ENCODE measurements at places on chromosomes 4 and X.

GRCh38 chr4:79121875-79122358 is 182.7 kb upstream of the PAQR3 start:
- DNase-seq, result no peak

DNA sequence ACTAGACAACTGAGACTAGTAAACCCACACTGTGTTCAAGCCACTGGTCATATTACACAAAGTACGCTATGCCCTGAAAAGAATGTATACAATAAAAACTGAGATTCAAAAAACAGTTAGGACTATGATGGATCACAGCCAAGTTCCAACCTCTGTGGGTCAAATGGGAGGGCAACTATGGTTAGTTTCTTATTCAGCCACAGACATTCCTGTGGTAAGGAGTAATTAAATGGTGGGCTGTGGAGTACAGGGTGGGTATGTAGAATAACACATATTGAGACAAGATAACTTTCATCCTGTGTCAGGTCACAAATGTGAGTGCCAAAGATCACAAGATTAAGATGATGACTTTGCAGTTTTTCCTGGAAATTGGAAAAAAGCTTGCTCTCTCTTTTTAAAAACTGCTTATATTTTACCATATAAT is 167.2 kb downstream of the NPNT start:
- DNase-seq, result no peak

DNA sequence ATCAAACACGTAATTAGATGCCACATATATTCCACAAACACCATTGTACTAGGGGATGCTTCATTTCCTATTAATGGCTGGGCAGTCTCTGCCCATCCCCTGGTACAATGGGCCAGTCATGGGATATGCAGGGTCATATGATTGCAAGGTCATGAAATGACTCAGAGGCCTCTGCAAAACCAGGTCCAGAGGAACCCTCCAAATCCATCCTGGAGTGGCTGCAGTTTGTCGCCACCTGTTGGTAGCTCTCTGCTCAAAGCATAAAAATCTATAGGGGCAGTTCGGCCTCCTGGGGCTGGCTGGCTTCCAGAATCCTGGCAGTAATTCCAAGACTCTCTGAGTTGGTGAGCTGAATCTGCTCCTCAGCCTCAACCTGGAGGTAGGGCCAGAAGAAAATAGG is 22.9 kb upstream of the PUDP start:
- DNase-seq, result no peak

DNA sequence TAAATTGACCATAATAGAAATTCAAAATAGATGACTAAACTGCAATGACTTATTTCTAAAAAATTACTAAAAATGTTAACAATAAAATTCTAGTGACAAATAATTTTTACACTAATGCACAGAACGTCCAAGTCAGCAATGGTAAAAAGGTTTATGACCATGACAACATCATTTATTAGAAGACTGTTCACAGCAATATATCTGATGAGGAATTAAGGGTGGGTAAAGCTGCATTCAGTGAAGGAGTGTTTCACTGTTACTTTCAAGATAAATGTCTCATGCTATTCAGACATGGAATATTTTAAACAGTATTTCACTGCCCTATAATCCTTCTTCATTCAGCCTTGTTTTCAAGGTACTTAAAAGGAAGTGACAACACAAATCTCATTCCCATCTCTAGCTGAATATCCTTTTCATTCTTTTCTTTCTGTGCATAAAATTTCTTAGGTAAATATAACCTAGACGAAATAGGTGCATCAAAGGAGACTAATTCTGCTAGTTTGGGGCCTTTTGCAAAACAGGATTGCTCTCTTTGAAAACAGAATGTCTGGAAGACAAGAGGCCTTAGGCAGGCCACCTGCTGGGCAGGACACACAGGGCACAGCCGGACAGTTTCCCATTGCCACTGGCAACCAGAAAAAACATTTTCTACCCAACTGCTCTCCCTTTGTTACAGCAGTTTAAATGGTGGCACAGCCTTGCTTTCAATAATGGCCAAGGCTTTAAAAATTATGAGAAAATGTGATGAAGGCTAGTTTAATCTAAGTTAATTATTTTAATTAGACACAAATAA is 600.3 kb downstream of the SPRY1 start:
- DNase-seq, result peak; percentile 62

- DNase-seq, result no peak
Measured at GRCh38 chr4:109690690-109691410, 12.4 kb downstream of the CASP6 start.

- DNase-seq, result no peak
Measured at GRCh38 chrX:24098932-24099331, 44.2 kb downstream of the EIF2S3 start.

DNA sequence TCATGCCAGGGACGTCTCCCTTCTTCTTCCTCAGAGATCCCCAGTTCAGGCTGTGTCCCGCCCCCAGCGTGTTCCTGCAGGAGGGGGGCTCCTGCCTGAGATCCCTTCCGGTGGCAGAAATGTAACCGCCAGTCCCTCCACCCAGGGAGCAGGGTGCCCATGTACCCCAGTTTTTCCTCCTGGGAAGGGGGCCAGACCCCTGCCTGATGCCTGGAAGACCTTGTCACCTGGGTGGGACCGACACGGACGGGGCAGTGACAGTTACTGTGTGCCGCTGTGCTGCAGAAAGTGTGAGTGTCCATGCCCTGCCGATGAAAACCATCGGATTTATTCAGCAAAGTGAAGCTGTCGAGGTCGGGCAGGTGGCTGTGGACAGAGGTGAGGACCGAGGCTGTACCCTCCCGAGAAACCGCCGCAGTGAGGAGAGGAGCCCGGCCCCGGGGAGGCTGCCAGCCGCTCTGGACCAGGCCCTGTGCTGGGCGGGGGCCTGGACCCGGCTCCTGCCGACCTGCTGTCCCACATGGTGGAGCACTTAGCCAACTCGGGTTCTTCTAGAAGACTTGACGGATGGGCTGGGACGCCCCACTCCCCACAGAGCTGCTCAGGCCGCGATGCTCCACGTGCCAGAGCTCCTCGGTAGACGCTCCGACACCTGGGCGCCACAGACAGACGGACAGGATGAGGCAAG is 36.7 kb upstream of the HMX1 start:
- peak; percentile 39 for DNase-seq

- DNase-seq, result no peak
Measured at GRCh38 chr4:124958847-124959246, 246.3 kb upstream of the ANKRD50 start.

DNA sequence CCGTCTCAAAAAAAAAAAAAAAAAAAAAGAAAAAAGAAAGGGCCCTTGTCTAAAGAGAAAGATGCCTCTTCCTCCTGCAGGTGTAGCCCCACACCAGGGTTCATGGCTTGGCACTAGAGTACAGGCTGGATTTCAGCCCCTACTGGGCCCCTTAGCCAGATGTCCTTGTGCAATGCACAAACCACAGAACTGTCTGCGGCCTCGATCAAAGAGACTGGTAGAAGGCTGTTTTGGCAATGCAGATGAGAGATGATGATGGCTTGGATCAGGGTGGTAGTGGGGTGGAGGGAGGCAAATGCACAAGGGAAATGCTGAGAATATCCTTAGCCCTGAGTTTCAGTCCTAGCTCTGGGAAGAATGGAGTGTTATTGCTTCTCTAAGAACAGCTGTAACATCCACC is 26.5 kb upstream of the TSR2 start:
- no peak for DNase-seq

DNA sequence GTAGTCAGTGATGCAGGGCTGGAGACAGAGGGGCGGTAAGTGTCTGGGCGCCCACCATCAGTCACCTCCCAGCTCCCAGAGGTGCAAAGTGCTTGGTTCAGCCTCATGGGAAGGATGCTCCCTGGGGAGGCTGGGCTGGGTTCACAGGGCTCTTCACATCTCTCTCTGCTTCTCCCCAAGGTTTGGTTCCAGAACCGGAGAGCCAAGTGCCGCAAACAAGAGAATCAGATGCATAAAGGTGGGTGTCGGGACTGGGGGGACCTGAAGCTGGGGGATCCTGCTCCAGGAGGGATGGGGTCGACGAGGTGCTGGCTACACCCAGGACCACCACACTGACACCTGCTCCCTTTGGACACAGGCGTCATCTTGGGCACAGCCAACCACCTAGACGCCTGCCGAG is 10.1 kb downstream of the SHOX start:
- no peak for DNase-seq

DNA sequence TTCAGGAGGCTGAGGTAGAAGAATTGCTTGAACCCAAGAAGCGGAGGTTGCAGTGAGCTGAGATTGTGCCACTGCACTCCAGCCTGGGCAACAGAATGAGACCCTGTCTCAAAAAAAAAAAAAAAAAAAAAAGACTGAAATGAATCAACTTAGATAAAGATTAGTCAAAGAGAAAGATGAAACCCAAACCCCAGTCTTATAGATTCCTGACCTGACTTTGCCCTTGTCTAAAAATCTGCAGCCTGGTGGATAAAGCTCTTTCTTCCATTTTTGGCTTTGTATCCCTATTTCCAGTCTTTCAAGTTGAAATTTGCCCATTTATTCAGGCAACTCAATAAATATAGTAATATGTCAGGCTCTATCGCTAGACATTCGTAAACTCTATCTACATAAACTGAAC is 39.3 kb upstream of the SPINK2 start:
- no peak for DNase-seq

DNA sequence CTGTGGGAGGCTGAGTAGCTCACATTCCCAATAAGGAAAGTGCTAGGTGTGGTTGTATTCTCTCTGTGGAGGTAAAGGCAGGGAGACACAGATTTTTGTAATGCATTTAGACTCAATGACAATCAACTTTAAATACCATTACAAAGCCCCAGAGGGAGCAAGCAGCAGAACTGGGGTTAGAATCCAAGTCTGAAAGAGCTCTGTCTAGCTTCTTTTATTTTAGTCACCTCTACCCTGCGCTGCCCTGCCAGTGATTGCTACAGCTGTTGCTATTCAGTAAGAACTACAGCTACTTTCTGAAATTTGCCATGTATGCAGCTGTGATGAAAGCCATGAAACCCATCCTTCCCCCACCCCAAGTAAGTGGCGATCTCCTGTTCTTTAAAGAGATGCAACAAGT is 22.5 kb downstream of the SLC39A8 start:
- DNase-seq, result no peak

DNA sequence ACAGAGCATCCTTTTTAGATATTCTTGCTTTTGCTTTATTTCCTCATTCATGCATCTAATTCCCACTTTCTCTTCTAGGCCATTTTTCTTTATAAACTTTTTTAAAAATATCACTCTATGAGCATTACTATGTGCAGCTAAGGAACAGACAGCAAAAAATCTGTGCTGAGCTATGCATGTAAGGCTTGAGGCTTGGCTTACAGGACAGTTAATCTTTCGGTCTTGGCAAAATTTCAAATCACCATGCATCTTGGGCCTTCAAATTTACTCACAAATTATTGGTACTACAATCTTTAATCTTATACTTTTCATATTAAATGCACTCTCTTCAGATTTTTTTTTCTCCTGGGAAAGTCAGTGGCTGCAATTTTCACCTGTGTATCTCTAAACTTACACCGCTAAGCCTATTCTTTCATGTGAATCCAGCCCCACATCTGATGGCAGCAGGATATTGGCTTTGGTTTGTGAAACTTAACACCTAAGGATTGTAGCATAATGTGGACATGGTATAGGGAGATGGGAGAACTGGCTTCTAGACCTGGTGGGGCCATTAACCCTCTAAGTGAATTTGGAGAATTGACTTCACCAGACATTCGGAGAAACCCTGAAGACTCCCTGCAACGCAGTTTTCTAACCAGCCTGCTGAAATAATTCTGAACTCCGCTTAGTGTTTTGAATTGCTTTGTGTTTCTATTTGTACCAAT is 278.3 kb downstream of the SPRY1 start:
- no peak for DNase-seq

- DNase-seq, result no peak
Measured at GRCh38 chr4:98092833-98093439, 50.3 kb downstream of the STPG2 start.

DNA sequence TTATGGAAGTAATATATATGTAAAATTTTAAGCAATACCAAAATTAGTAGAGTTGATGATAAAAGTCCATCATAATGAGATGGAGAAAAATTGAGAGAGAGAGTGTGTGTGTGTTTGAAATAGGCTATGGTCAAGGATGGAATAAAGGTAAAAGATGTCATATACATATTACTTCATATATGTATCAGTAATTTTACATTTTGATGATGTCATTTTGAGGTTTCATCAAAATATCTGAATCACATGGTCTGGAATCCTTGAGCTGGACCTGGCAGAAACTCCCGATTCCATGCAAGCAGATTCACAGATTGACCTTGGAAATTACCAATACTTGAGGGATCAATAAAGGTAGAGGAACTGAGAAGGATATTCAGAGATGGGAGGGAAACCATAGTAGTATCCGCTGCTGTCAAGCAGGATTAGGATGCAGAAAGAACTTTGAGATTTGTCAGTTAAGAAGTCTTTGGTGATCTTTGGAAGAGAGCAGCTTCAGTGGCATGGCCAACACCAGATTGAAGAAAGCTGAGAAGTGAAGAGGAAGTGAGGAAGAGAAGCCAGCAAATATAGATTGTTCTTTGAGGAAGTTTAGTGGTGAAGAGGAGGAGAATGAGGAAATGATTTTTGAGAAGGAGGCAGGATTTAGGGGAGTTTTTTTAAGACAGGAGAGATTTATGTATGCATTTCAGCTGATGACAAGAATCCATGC is 21.5 kb downstream of the DNAAF6 start:
- DNase-seq, result no peak

- DNase-seq, result no peak
Measured at GRCh38 chr4:83170952-83171399, 56.4 kb upstream of the PLAC8 start.

DNA sequence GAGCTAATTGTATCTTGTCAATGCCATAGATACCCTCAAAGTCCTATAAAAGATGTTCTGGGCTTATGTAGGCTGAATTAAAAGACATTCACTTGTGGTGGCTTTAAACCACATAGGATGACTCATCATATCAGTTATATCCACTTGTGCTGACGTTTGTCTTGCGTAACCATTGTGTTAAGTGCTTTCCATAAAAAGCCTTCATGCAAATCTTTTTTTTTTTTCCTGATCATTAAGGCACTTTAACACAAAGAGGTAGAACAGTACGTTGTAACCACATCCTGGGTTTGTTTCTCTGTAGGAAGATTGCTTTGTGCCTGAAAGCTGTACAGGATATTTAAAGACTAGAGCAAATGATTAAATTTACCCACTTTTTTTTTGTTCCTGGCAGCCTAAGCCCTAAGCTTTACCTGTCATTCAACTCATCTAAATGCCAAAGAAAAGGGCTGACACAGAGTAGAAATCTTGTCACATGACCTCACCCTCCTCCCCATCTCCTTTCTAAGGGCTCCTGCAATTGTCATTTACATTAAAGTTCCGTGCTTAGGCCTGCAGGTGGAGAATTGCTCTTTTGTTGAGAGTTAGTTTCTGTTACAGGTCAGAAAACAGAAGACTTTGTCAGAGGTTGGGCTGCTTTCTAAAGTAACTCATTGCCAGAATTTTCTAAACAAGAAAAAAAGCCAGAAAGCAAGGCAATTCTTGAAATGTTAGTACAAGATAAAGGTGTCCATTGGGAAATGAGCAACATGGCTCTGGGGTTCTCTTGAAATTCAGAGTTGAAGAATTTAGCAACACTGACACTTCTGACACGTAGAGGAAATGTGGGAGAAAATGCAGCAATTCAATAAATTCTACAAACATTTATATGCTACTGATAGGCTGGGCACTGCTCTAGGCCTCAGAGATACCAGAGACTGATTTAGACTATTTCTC is 555.6 kb downstream of the PPARGC1A start:
- no peak for DNase-seq

- no peak for DNase-seq
Measured at GRCh38 chrX:9163214-9163709, 129.3 kb upstream of the FAM9B start.

GRCh38 chr4:148061141-148061481 is 329.2 kb downstream of the ARHGAP10 start:
- DNase-seq, result no peak

- no peak for DNase-seq
Measured at GRCh38 chr4:145217349-145217748, 37.0 kb upstream of the OTUD4 start.

- DNase-seq, result no peak
Measured at GRCh38 chrX:135585153-135585552, 64.7 kb downstream of the INTS6L start.

All from ecto neural progenitor cell (in vitro differentiated cells).